ENCODE measurements at places on chromosomes 2 and 18.
A peak's percentile ranks its signal among the peaks of the same experiment; 100 is the strongest.

DNA sequence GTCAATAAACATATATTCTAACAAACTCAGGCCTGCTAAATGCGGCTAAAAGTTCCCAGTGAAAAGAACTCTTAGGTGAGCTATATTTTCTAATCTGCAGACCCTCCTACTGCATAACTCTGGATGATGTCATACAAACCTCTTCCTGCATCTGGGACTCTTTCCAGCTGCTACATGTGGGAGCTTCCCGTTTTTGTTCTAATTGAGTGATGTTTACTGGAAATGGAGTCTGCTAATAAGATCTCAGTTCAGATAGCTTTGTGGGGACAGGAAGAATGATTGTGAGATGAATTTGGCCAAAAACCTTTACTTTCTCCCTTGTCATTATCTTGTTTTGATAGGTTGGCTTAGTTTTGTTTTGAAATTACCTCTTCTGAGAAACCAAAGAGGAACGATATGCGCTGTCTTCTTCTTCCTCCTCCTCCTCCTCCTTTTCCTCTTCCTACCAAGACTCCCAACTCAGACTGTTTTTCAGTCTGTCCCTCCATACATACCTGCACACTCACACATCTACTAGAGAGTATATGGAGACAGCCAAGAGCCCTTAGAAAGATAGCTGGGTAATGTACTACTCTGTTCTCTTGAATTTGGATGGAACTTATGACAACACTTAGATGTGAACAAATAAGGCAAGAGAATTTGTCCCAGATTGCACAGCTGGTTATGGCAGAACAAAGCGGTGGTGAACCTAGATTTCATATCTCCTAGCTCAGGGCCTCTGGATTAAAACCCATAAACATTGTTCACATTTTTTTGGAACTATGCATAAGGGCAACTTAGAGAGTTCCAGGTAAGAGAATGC lies 39.8 kb upstream of the AAK1 start:
- H3K36me3 ChIP-seq = peaks cover 8% of the 10 kb centered on the region
- peak overlapping the region; percentile 90 for H3K27ac ChIP-seq
- DNase-seq = no peak
- peak overlapping the region; percentile 51 for H3K4me3 ChIP-seq
- H3K27me3 ChIP-seq = no peaks in the 10 kb centered on the region
- H3K4me1 ChIP-seq = peaks cover 57% of the 10 kb centered on the region

GRCh38 chr2:44171018-44171417 lies 2.3 kb downstream of the PPM1B start:
- peaks cover 50% of the 10 kb centered on the region for H3K4me1 ChIP-seq
- peak overlapping the region; percentile 98 for H3K4me3 ChIP-seq
- peak overlapping the region; percentile 61 for H3K27ac ChIP-seq
- H3K36me3 ChIP-seq = peaks cover 33% of the 10 kb centered on the region
- no peaks in the 10 kb centered on the region for H3K27me3 ChIP-seq
- DNase-seq = no peak

GRCh38 chr2:230457073-230457768 lies 41.2 kb downstream of the SP100 start:
- DNase-seq = no peak
- H3K4me1 ChIP-seq = peaks cover 65% of the 10 kb centered on the region
- no peaks in the 10 kb centered on the region for H3K27me3 ChIP-seq
- peaks cover 97% of the 10 kb centered on the region for H3K36me3 ChIP-seq
- no peak overlapping the region for H3K4me3 ChIP-seq

GRCh38 chr2:135256531-135257260 lies 204.6 kb downstream of the RAB3GAP1 start:
- H3K4me3 ChIP-seq = no peak overlapping the region
- no peaks in the 10 kb centered on the region for H3K36me3 ChIP-seq
- no peaks in the 10 kb centered on the region for H3K27me3 ChIP-seq
- H3K4me1 ChIP-seq = no peaks in the 10 kb centered on the region

DNA sequence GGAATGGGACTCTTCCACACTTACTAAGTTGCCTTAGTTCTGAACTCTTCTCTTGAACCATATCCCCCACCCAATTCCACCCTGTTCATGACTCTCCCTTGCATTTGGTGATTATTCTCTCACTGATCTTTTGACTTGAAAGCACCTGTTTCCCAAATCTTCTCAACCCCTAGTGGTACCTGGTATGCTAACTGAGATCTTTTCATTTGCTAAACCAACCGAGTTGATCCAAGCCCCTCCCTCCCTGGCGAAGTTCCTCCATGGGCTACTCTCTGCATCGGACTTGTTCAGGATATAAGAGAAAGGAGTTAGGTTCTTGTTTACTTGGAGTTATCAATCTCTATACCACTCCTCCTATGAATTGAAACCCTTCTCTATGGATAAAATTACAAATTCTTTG lies 593.5 kb downstream of the BCL11A start:
- H3K27me3 ChIP-seq = no peaks in the 10 kb centered on the region
- DNase-seq = no peak
- H3K27ac ChIP-seq = no peak overlapping the region
- H3K4me1 ChIP-seq = no peaks in the 10 kb centered on the region

- no peaks in the 10 kb centered on the region for H3K27me3 ChIP-seq
- H3K36me3 ChIP-seq = peaks cover 23% of the 10 kb centered on the region
- H3K4me1 ChIP-seq = peaks cover 12% of the 10 kb centered on the region
- no peak overlapping the region for H3K4me3 ChIP-seq
These were observed 29.9 kb downstream of the PTPN18 start for GRCh38 chr2:130385709-130386108.

DNA sequence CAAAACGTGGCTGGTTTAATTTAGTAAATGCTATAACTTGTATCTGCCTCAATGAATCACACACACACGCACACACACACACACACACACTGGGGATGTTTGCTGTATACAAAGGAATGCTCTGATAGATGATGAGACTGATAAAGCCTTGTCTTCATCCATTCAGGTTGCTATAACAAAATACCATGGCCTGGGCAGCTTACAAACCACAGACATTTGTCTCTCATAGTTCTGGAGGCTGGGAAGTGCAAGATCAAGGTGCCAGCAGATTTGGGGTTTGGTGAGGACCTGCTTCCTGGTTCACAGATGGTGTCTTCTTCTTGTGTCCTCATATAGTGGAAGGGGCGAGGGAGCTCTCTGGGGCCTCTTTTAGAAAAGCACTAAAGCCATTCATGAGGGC lies 149.5 kb upstream of the HDAC4 start:
- DNase-seq = no peak
- H3K36me3 ChIP-seq = no peaks in the 10 kb centered on the region
- peaks cover 44% of the 10 kb centered on the region for H3K4me1 ChIP-seq
- H3K27ac ChIP-seq = no peak overlapping the region
- no peak overlapping the region for H3K4me3 ChIP-seq
- peaks cover 7% of the 10 kb centered on the region for H3K27me3 ChIP-seq

- H3K36me3 ChIP-seq = no peaks in the 10 kb centered on the region
- no peak for DNase-seq
- no peak overlapping the region for H3K4me3 ChIP-seq
These were observed 51.0 kb upstream of the BOD1L2 start for GRCh38 chr18:57095884-57096283.

GRCh38 chr2:53202063-53202462 lies 565.5 kb upstream of the CHAC2 start:
- no peak for DNase-seq
- no peak overlapping the region for H3K27ac ChIP-seq
- H3K4me1 ChIP-seq = no peaks in the 10 kb centered on the region

DNA sequence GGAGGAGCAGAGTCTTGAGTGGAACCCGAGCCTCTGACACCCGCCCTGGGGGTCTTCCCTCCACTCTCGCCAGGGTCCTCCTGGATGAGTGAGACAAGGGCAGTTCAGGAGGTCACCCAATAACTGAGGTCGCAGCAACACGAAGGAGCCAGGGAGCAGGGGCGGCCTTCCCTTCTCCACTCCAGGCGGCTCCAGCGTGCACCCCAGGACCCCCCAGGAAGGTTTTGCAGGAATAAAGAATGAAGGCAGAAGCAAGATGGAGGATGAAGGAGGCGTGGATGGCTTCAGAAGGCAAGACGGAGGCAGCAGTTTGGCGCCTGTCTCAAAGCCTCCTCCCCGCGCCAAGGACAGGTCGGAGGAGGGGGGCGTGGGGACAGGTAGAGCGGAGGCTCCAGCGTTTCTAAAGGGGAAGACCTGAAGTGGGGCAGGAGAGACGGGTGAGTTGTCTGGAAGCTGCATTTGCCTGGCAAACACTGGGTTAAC lies 579 bp upstream of the ITM2C start:
- no peak for DNase-seq
- H3K36me3 ChIP-seq = no peaks in the 10 kb centered on the region
- no peak overlapping the region for H3K27ac ChIP-seq
- peak overlapping the region; percentile 86 for H3K4me3 ChIP-seq

GRCh38 chr2:2837746-2838547 lies 506.9 kb upstream of the MYT1L start:
- H3K27ac ChIP-seq = no peak overlapping the region
- no peaks in the 10 kb centered on the region for H3K4me1 ChIP-seq
- no peaks in the 10 kb centered on the region for H3K27me3 ChIP-seq
- H3K36me3 ChIP-seq = no peaks in the 10 kb centered on the region
- no peak overlapping the region for H3K4me3 ChIP-seq
- DNase-seq = no peak

DNA sequence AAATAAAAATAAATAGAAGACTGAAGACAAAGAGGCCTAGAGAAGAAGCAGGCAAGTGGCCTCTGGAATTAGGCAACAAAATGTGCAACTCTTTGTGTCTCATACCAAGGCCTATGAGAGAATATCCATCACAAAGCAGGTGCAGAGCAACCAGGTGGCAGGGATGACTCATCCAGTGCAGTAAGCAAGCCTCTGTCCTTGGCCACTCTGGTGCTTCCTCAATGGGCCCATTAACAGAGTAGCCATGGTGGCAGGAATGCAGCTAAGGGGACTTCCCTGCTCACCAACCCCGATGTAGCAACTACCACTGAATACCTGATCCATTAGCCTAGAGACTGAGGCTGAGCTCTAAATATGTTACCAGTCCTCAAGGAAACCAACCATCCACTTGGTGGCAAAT lies 11.0 kb upstream of the EPG5 start:
- no peak overlapping the region for H3K4me3 ChIP-seq
- no peaks in the 10 kb centered on the region for H3K27me3 ChIP-seq
- peaks cover 23% of the 10 kb centered on the region for H3K4me1 ChIP-seq
- no peak overlapping the region for H3K27ac ChIP-seq
- DNase-seq = no peak

- no peaks in the 10 kb centered on the region for H3K36me3 ChIP-seq
- no peak overlapping the region for H3K4me3 ChIP-seq
- H3K4me1 ChIP-seq = peaks cover 5% of the 10 kb centered on the region
- H3K27ac ChIP-seq = no peak overlapping the region
- no peak for DNase-seq
These were observed 66.9 kb upstream of the TMEM18 start for GRCh38 chr2:744088-744487.

- H3K4me1 ChIP-seq = no peaks in the 10 kb centered on the region
- H3K27ac ChIP-seq = no peak overlapping the region
- no peak overlapping the region for H3K4me3 ChIP-seq
These were observed 178.2 kb downstream of the PPP1R1C start for GRCh38 chr2:182163878-182164277.

- H3K27ac ChIP-seq = no peak overlapping the region
- DNase-seq = no peak
- no peak overlapping the region for H3K4me3 ChIP-seq
- peaks cover 12% of the 10 kb centered on the region for H3K4me1 ChIP-seq
- H3K36me3 ChIP-seq = peaks cover 2% of the 10 kb centered on the region
- no peaks in the 10 kb centered on the region for H3K27me3 ChIP-seq
These were observed 102.3 kb upstream of the TTN start for GRCh38 chr2:178909507-178909906.

- H3K36me3 ChIP-seq = peaks cover 16% of the 10 kb centered on the region
- DNase-seq = peak; percentile 68
- peaks cover 31% of the 10 kb centered on the region for H3K4me1 ChIP-seq
- no peak overlapping the region for H3K4me3 ChIP-seq
- H3K27ac ChIP-seq = no peak overlapping the region
- no peaks in the 10 kb centered on the region for H3K27me3 ChIP-seq
These were observed 232.8 kb downstream of the DYM start for GRCh38 chr18:49227441-49228165.

DNA sequence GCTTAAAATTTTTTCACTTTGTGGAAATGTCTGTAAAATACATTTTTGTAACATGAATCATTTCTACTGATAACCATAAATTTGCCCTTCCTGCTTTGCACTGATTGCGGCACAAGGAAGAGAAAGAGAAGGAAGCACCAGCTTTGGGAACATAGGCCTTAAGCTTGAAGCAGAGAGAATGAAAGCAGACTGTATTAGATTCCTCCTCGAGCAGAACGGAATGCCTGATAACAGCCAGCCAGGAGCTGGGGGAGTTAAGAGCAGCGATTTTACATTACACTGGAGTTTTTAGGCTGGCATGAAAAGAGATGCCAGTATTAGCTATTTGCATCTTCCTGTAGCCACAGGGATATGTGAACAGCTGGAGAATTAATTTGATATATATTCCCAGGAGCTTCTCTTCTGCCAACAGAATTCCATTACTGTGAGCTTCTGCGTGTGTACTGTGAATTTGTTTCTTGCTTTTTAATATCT lies 33.5 kb downstream of the CRIM1 start:
- no peak overlapping the region for H3K4me3 ChIP-seq
- DNase-seq = no peak
- H3K27ac ChIP-seq = no peak overlapping the region
- H3K27me3 ChIP-seq = peaks cover 31% of the 10 kb centered on the region
- peaks cover 5% of the 10 kb centered on the region for H3K4me1 ChIP-seq
- no peaks in the 10 kb centered on the region for H3K36me3 ChIP-seq

DNA sequence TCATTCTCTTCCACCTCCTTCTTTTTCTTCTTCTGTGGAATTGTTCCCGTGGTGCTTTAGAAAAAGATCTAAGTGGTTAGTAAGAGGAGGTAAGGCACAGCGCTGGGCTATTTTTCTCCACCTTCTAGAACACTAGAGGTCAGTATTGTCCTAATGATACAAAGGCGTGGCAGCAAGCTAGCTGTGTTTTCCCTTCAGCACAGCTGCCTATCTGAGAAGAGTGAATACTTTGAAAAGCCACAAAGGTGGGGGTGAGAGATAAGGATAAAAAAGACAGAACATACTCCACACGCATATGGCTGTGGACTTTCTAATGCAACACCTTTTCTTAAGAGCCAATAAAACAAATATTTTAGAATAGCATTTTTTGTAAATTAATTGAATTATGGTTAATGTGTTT lies 2.1 kb downstream of the CNTNAP5 start:
- peaks cover 3% of the 10 kb centered on the region for H3K27me3 ChIP-seq
- no peaks in the 10 kb centered on the region for H3K36me3 ChIP-seq
- DNase-seq = no peak
- no peaks in the 10 kb centered on the region for H3K4me1 ChIP-seq

DNA sequence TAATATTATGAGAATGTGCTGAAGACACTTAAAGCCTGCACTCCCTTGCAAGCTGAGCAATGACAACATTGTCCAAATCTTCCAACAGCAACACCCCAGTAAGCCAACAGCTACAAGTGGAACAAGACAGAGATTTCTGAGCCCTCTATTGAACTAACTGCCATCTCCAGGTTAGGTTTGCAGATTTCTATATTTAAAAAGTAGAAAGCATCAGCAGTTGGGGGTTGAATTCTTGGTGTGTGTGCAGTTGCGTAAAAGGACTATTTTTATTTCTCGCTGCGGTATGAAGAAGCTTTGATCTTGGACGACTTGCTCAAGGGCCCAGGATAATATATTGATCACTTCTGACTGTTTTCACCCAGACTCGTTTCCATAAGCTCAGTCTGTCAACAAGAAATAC lies 106.2 kb upstream of the ZFP36L2 start:
- no peak overlapping the region for H3K27ac ChIP-seq
- H3K4me1 ChIP-seq = peaks cover 8% of the 10 kb centered on the region
- H3K4me3 ChIP-seq = no peak overlapping the region
- no peak for DNase-seq
- peaks cover 8% of the 10 kb centered on the region for H3K36me3 ChIP-seq
